NCI-H524 treated with DMSO at 0.1 percent for 48 hours (cell line): ENCODE measurements at places on chromosomes 5 and 9.

DNA sequence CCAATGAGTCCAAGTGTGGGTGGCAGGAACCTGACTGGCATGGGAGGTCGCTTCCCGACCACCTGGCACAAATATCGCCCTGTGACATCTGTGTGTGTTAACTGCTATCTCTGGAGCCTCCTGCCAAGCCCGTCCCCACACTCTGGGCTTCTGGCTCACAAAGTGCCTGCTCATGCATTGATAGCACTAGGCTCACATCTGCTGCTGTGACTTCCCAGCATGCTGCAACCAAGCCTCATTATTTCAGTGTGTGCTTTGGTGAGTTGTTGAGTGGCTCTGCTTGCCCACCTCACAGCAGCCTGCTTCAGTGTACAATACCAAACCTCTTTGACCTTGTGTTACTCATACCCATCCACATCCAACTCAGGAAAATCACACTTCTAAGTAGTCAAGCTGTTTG is 139.8 kb downstream of the APBA1 start:
- no peak for DNase-seq

DNA sequence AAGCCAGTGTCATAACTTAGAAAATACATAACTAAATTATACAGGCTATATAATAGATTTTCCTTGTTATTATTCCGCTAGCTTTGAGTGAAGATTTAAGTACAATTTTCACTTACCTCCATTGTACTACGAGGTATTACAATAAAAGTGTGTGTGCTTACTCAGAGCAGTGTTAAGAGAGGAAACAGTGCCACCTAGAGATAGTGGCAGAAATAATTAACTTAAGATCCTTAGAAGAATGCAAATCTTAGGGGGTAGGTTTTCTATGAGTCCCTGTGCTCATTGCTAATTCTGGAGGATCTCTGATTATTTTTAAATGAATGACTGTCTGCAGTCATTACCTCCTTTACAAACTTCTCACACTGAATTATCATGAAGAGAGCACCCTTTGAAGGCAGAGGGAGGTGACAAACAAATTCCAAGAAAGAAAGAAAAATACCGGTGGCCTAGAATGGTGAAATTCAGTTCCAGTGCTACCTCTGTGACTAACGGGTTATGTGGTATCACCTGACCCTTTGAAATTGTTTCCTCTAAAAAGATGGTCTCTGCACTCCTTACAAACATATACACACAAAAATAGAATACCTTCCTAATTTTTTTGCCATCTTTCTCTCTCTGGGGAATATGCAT is 379.8 kb downstream of the TRIM36 start:
- no peak for DNase-seq

- DNase-seq, result no peak
These were observed 144.9 kb downstream of the CCDC192 start for GRCh38 chr5:127848098-127848497.

DNA sequence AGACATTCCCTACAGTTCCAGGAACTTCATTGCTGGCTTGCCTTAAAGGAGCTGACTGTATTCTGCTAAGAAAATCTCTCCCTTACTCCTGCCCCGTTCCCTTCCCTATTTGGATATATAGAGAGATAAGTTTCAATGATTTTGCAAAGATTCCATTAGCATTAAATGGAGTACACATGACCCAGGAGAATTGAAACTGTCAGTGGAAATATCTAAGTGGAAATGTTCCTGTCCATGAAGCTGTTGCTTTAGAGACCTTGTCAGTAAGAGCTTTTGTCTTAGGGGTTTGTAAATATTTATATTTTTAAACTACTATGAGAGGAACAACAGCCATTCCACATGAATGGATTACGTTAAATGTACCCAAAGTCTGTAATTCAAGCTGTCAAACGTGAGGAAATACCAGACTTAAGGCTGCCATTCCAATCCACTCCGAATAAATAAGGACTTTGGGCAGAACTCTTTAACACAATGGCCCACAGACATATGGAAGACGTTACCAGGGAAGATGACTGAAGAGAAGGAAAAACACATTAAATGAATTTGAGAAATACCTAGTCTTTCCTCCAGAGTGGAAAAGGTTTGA is 387.1 kb upstream of the PAPPA start:
- no peak for DNase-seq

DNA sequence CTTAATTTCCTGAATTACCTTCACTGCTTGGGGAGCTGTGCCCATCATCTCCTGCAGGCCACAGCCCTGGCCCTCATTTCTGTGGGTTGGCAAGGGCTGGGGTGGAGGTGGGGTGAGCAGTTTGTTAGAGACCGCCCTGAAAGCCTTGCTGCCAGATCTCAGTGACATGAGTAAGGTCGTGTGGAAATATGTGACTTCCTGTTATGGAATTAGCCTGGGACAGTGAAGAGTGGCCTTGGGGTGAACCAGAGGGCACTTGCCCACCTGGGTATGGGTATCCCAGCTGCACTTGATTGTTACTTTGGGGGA is 2.5 kb upstream of the HNRNPAB start:
- DNase-seq, result no peak

DNA sequence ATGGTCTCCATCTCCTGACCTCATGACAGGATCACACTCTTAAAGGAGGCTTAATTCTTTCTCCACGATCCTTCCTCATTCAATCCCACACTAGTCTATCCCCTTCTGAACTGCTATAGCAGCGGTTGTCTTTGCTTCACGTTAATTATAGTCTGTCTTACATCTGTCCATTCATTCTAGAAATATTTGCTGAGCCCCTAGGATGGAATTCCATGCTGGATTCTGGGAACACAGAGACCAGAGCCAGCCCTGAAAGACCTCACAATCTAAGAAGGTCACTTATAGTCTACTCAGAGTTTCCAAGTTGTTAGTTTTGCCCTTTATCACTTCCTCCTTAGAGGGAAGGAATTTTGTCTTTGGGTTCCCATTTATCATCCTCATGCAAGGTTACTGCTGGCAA is 193.5 kb downstream of the GAS1 start:
- DNase-seq, result no peak

GRCh38 chr9:119688547-119688946 is 319.3 kb upstream of the BRINP1 start:
- peak; percentile 69 for DNase-seq

- no peak for DNase-seq
These were observed 10.4 kb downstream of the KIF12 start for GRCh38 chr9:114088571-114089170.

GRCh38 chr5:108730617-108731340 is 16.9 kb upstream of the FER start:
- no peak for DNase-seq

DNA sequence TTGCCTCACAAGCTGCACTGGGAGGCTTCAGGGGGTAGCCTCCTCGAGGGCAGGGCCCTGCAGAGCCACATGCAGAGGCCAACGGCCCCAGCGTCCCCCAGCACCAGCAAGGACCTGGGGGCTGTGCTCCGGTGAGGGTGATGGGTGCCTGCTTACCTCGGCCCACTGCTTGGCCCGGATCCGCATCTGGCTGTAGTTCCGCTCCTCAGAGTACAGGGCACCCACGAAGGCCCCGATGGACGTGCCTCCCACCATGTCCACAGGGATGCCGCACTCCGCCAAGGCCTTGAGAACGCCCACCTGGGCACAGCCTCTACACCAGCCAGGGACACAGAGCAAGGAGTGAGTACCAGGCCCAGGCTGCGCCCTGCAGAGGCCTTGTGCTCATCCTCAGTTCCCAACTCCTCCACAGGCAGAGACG is 8.0 kb upstream of the NSMF start:
- no peak for DNase-seq

DNA sequence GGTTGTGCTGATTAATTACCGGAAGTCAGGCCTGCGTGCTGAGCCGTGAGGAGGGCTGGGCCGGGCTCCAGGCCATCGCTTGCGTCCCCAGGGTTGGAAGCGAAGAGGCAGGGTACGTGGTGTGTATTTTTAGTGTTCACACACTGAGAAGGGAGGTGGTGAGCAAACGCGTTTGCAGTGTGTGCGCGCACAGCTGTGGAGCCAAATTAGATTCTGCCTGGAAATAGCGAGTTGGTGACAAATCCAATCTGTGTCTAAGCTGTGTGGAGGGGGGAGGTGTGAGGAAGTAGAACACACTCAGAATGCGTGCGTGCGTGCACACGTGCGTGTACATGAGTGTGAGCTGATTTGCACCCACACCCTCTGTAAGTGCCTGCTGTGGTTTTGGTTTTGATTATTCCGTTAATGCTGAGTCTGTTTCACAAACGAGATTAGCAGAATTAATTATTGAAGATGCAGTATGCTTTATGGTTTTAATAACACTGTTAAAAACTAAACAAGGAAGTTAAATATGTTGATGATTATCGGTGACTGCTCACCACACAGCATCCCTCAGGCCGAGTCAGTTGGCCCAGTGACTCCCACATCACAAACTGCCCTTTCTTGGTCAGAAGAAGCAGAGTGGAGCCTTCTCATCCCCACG is 111.8 kb upstream of the FCN2 start:
- no peak for DNase-seq

GRCh38 chr5:150651924-150652671 is 9.0 kb upstream of the MYOZ3 start:
- no peak for DNase-seq

GRCh38 chr9:7778851-7779600 is 20.6 kb downstream of the DMAC1 start:
- no peak for DNase-seq

DNA sequence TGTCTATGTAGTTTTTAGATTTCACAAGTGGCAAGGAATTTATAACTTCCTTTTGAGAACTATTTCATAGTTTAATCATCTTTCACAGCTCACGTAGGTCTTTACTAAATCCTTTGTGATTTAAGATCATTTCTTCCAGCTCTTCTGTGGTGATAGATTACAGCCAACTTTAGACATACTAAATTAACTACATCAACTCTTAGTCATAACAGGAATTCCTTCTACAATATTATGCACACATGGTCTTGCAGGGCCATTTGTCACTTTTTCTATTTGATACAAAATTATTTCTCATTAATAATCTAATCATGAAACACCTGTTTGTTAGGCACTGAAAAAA is 208.4 kb downstream of the PDE4D start:
- DNase-seq, result no peak

GRCh38 chr9:100277166-100277979 is 75.4 kb downstream of the TEX10 start:
- no peak for DNase-seq

- no peak for DNase-seq
These were observed 456.0 kb downstream of the RAB3C start for GRCh38 chr5:59038798-59039295.

- DNase-seq, result no peak
These were observed 237.5 kb downstream of the CHSY3 start for GRCh38 chr5:130141659-130142320.

DNA sequence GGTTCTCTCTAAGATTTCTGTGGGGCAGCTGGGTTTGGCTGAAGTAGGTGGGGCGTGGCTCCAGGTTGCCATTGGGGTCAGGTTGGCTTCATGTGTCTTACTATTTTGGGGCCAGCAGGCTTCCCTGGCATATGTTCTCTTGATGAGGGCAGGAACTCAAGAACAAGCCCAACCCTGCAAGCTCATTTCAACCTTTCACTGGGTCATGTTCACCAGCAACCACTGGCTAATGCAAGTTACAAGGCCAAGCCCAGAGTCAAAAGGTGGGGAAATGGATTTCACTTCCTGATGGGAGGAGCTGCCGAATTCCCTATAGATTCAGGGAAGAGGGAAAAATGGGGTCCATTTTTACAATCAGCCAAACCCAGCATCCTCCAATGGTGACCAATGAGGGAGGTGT is 34.0 kb upstream of the HAND1 start:
- no peak for DNase-seq

DNA sequence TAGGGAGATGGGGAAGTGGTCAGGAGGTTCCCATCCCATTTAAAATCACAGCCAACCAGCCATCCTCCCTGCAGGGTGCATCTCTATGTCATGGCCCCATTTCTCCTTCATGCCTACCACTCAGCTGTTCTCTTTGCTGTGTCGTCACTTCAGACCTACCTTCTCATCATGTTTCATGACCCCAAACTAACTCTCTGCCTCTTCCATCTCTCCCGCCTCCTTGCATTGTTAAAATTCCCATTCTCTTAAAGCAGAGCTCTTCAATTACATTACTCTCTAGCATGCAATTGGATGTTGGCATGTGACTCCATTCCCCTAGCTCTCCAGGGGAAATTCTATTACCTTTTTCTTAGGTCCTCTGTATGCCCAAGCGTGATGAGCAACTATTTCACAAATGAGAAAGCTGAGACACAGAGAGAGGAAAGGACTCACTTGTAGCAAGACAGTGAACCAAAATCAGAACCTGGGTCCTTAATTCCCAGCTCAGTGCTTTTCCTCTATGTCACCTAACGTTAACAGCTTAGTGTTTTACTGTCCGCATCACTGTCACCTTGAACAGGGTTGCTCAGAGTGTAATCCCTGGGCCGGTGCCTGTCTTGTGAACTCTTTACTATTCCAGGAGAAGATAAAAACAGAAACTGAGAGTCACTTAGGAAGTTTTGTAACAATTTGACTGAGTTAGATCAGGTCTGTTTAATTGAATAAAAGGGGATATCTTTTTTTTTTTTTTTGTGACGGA is 28.1 kb downstream of the PDE6A start:
- DNase-seq, result no peak

GRCh38 chr9:114853071-114853855 is 47.4 kb upstream of the TNFSF15 start:
- no peak for DNase-seq

- DNase-seq, result no peak
These were observed 136.8 kb downstream of the ESM1 start for GRCh38 chr5:54848581-54848980.

- no peak for DNase-seq
These were observed 17.5 kb upstream of the TEX10 start for GRCh38 chr9:100370064-100370723.
